ENCODE measurements at places on chromosomes 5 and 9. TPM values are rescaled to one million over a fixed set of nuclear protein-coding genes. Genes with fewer than 3 reads are reported as not detected.

Gene S1PR3
- total RNA-seq = 2.9 TPM

Gene CHSY3
- not detected for total RNA-seq

Gene FOXD4L6
- total RNA-seq = not detected

Gene KIF4B
- total RNA-seq = not detected

Gene BTNL8
- total RNA-seq = not detected

Gene UAP1L1
- 5.1 TPM for total RNA-seq

Gene TSC1
- 89.3 TPM for total RNA-seq

Gene ADCY2
- 3.8 TPM for total RNA-seq

Gene FST
- 0.98 TPM for total RNA-seq

Gene C1QTNF2
- 1.0 TPM for total RNA-seq

Gene LAMC3
- total RNA-seq = 0.17 TPM

Gene IL3
- not detected for total RNA-seq

Gene ANKRD34B
- total RNA-seq = not detected

Gene AGXT2
- not detected for total RNA-seq

Gene SCGB3A2
- total RNA-seq = 1.2 TPM

Gene COL5A1
- total RNA-seq = 28.9 TPM

Gene CDX1
- total RNA-seq = not detected

Gene SLC12A7
- total RNA-seq = 147 TPM

Gene BRINP1
- total RNA-seq = 14.0 TPM

Gene PCDHGA6
- total RNA-seq = 6.3 TPM

Gene FOXD1
- 2.8 TPM for total RNA-seq

Gene EIF4EBP3
- 7.0 TPM for total RNA-seq

Gene SAXO1
- 0.37 TPM for total RNA-seq

Gene UBAC1
- 48.4 TPM for total RNA-seq

Gene RNF208
- total RNA-seq = 24.8 TPM

Gene ADRA1B
- 0.66 TPM for total RNA-seq

Gene HTR4
- total RNA-seq = not detected

Gene PCDHB5
- 72.2 TPM for total RNA-seq

Gene IFNA2
- total RNA-seq = not detected

Data from glutamatergic neuron (in vitro differentiated cells).